Neural progenitor cell (in vitro differentiated cells): ENCODE measurements at places on chromosomes 13 and 19. TPM values are rescaled to one million over a fixed set of nuclear protein-coding genes. Genes with fewer than 3 reads are reported as not detected.

DNA sequence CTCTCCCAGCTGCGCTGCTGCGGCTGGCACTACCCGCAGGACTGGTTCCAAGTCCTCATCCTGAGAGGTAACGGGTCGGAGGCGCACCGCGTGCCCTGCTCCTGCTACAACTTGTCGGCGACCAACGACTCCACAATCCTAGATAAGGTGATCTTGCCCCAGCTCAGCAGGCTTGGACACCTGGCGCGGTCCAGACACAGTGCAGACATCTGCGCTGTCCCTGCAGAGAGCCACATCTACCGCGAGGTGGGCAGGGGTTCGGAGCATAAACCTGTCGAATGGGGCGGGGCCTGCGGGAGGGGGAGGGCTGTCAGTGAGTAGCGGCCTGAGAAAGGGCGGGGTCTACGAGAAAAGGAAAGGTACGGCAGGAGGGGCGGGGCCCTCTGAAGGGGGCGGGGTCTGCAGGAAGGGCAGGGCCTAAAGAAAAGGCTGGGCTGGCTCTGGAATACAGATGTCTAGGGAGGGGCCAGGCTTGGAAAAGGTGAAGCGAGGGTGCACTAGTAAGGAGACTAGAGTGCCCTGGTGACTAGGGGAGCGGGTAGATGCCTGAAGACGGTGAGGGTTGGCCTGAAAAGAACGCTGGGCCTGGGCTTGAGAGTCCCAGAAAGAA is 3.6 kb downstream of the CD37 start:
- no peaks in the 10 kb centered on the region for H3K27me3 ChIP-seq
- H3K27ac ChIP-seq: peak overlapping the region; percentile 18
- H3K4me3 ChIP-seq: peak overlapping the region; percentile 39
- no peaks in the 10 kb centered on the region for H3K4me1 ChIP-seq
- peak; percentile 98 for DNase-seq

The CEACAM16 gene
- total RNA-seq: not detected in 2 replicates

The SPINT2 gene
- 71.0 and 177 TPM in 2 replicates for total RNA-seq

The PAK4 gene
- total RNA-seq: 9.7 and 34.3 TPM in 2 replicates
